ENCODE measurements at places on chromosomes 7 and 10. TPM values are rescaled to one million over a fixed set of nuclear protein-coding genes. Genes with fewer than 3 reads are reported as not detected.

STEAP1B gene
- total RNA-seq: not detected

CYP2C9 gene
- total RNA-seq: 32.2 TPM

HOXA5 gene
- 8.3 TPM for total RNA-seq

LLCFC1 gene
- total RNA-seq: not detected

PDZD7 gene
- 58.7 TPM for total RNA-seq

RBM20 gene
- total RNA-seq: 1.0 TPM

INHBA gene
- total RNA-seq: 1.7 TPM

CXCL12 gene
- 65.2 TPM for total RNA-seq

CAMK2G gene
- 102 TPM for total RNA-seq

CHAT gene
- 3.4 TPM for total RNA-seq
